ENCODE measurements at places on chromosomes 3 and 15.

- no peak for DNase-seq
Observed at GRCh38 chr3:9077029-9077428, 113.8 kb upstream of the RAD18 start.

GRCh38 chr3:107367353-107367752 lies 9.9 kb upstream of the CCDC54 start:
- no peak for DNase-seq

- no peak for DNase-seq
Observed at GRCh38 chr15:70281261-70281810, 183.6 kb upstream of the TLE3 start.

- no peak for DNase-seq
Observed at GRCh38 chr3:162072656-162073164, 576.1 kb downstream of the OTOL1 start.

GRCh38 chr3:112605285-112605684 lies 35.7 kb downstream of the CCDC80 start:
- no peak for DNase-seq

DNA sequence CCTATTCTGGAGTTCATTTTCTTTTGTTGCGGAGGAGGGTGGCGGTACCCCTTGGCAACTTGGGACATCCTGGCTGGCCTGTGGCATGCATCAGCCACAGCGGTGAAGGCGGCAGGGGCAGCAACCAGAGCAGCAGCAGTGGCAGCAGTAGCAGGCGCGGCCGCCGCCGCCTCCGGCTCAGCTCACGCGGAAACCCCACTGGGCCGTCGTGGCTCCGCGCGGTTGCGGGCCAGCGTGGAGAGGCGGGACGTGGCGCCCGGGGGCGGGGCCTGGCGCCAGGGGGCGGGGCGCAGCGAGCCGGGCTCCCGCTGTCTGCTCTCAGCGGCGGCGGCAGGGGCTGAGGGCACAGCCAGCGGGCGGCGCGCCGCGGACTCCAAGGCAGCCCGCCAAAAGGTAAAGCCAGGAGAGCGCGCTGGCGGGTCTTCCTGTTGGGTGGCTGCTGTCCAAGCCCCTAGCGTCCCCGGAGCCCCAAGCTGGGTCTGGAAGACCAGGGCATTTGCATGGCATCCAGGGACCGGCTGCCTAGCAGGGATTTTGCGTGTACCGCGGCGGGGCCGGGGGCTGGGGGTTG lies 334.4 kb upstream of the THRB start:
- no peak for DNase-seq

- DNase-seq = no peak
Observed at GRCh38 chr3:46348823-46349482, 5.0 kb upstream of the CCR2 start.

GRCh38 chr3:184186902-184187207 lies 856 bp downstream of the ABCF3 start:
- no peak for DNase-seq

DNA sequence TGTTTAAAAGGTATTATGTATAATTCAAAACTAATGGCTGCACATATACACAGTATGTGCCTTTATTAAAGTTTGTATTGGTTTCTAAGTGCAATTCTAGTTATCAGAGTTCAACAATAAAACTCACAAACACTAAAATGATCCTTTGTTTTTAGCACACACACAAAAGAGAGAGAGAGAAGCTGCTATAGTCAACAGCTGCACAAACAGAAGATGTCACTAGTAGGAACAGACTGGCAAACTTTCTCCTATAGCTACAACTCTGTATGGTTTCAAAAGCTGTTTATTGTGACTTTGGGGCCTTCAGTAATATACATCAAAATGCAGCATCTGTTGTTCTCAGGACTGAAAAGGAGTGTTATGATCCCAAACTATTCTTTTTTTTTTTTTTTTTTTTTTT lies 6.1 kb downstream of the SECISBP2L start:
- DNase-seq = no peak

DNA sequence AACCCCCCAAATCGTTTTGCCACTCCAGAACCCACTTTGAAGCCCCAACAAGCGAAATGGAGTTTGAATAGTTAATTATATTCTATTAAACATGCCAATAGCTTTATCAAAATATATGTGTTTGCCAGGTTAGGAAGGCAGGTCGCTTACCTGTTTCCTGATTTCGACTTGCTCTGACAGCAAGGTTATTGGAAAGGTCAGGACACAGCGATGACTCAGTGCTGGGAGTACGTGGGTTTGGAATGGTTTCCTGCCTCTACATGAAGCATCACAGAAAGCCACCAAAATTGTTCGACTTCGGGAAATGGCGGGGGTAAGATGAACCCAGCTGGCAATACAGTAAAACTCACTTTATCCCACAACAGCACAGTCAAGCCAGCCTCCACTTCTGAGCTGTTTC lies 135.6 kb upstream of the ABI3BP start:
- no peak for DNase-seq

DNA sequence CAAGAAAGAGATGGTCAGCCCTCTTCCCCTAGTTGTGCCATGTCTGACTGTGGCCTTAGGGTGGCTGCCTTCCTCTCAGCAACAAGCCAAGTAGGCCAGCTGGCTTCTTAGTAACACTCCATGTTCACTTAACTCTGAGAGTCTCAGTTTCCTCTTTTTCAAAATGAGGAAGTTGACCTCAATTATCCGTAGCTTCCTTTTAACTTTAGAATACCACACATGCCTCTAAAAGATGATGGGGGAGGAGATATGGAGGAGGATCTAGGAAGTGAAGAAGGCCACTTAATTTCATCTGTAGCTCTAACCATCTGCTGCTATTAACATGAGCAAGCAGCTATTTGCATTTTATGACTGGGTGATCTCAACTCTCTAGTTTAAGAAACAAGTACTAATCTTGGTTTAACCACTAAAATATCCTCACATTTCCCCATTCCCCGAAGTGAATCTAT lies 32.9 kb downstream of the CD200R1L start:
- no peak for DNase-seq

DNA sequence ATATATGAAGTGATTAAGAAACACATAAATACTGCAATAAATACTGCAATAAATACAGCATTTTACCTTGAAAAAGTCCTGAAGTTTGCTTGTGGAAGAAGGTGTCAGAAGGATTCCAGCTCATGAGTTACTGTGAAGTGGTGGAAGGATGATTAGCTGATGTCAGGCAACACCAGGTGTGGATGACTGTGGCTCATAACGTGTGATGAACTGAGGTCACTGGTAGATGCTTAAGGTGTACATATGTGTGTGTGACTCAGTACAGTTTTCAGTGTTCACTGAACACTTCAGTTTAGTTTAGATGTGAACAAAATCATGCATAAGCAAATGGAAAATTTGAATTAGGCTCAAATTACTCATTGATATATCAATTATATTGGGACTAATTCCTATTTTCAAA lies 1045.0 kb downstream of the NTRK3 start:
- no peak for DNase-seq

GRCh38 chr3:143608966-143609365 lies 239.3 kb downstream of the SLC9A9 start:
- no peak for DNase-seq

DNA sequence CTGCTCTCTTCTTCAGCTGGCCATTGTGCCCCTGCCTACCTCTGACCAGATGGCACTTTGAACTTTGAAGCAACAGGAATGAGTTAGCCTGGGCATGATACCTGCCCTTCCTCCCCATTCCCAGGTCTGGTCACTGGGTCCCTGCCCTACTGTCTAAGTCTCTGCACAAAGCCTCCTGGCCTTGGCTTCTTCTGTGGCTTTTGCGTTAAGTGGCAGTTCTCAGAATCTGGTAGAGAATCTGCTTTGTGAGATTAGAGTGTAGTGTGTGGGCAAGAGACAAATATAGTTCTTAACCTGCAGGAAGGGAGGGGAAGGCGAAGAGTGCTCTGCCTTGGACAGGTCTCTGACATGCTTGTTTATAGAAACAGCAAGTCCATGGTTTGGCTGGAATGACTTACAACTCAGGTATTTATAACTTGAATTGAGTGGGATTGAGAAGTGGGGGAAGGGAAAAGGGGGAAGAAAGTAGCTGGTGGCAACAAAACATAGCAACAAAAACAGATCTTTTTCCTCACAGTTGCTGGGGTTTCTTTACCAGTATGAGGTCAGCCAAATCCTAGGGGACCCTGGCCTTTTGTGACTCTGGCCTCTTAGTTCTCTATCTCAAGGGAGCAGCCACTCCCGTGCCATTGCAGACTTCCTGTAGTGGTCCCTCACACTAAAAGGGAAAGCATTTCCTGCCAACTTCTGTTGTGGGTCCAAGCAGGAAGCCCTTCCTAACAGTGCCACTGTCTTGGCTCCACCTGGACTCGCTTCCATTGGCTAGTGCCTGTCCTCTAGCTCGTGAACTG lies 16.7 kb downstream of the MAPKBP1 start:
- no peak for DNase-seq

- peak; percentile 20 for DNase-seq
Observed at GRCh38 chr3:151085227-151085888, at the start of gene MED12L. Gene MED12L (plus strand): TSS chr3:151085664. CDS start chr3:151086927, 1,263 bp downstream.

- no peak for DNase-seq
Observed at GRCh38 chr15:45457220-45457619, 65.3 kb downstream of the SLC30A4 start.

GRCh38 chr3:37970802-37971201 lies 19.8 kb upstream of the VILL start:
- DNase-seq = no peak

- DNase-seq = no peak
Observed at GRCh38 chr15:89506026-89506686, 9.8 kb upstream of the RHCG start.

GRCh38 chr15:44620081-44620480 lies 43.4 kb downstream of the SPG11 start:
- DNase-seq = no peak

- no peak for DNase-seq
Observed at GRCh38 chr3:138355071-138355470, 6.7 kb downstream of the MRAS start.

- no peak for DNase-seq
Observed at GRCh38 chr15:69323893-69324430, 25.2 kb downstream of the PAQR5 start.

GRCh38 chr3:13204177-13204581 lies 130.9 kb upstream of the IQSEC1 start:
- no peak for DNase-seq

GRCh38 chr15:70555713-70556112 lies 207.6 kb downstream of the UACA start:
- no peak for DNase-seq

DNA sequence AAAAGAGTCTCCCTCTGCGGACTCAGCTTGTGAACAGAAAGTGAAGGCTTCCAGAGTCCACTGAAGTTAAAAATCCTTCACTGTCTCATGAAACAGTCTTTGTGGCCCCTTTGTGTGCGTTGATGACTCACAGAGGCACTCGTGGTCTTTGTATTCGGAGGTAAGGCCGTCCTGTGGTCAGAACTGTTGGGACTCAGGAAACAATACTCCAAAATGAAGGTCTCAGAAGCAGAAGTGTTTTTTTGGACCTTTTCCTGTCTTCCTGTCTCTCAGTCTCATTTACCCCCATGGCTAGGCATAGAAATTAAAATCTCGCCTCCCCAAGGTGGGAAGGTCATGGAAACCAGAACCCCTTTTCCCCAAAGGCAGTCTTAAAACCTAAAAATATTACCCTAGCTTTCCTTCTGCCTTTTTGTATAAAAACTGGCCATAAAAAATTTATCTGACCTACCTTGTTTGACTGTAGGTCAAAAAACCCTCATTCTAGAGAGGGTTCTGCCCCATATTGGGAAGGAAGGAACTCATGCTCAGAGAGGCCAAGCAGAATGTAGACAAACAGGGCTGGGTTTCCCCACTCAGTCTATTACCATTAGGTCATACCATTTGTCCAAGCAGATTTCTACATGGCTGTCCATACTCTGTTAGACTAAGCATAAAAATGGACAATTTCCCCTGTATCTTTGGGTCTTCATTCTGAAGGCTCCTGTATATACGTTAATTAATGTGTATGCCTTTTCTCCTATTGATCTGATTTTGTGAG lies 19.1 kb upstream of the EPB42 start:
- no peak for DNase-seq

- DNase-seq = no peak
Observed at GRCh38 chr15:27238707-27239423, 267.9 kb downstream of the GABRG3 start.

DNA sequence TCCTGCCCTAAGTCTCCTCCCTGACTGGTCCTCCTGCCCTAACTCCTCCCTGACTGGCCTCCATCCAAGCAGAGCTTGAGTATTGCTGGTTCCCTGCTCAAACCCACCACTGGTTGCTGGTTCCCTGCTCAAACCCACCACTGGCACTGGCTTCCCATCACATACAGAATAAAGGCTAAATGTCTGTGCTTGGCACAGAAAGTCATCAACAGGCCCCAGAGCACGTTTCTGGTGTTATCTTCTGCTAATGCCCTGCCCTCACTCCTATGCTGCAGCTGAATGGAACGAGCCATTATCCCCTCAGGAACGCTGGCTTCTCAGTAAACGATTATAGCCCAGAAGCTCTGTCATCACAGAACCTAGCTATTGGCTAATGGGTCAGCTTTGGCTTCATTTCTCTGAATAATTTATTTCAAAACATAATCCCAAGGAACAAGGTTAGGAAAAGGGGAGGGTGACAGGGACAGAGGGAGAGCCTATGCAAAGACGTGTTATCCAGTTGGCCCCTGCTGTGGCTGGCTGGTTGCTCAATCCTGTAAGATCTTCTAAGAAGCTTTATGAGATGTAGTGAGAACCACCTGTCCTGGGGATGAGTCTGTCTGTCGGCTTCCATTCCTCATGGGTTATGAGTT lies 6.3 kb upstream of the MUC20 start:
- DNase-seq = no peak

- DNase-seq = no peak
Observed at GRCh38 chr3:8635631-8636030, 9.0 kb downstream of the SSUH2 start.

- no peak for DNase-seq
Observed at GRCh38 chr3:140134231-140134965, 199.4 kb downstream of the CLSTN2 start.

- DNase-seq = no peak
Observed at GRCh38 chr3:102057781-102058421, 208.6 kb downstream of the NFKBIZ start.

- DNase-seq = no peak
Observed at GRCh38 chr3:52299247-52299878, 11.7 kb downstream of the GLYCTK start.

DNA sequence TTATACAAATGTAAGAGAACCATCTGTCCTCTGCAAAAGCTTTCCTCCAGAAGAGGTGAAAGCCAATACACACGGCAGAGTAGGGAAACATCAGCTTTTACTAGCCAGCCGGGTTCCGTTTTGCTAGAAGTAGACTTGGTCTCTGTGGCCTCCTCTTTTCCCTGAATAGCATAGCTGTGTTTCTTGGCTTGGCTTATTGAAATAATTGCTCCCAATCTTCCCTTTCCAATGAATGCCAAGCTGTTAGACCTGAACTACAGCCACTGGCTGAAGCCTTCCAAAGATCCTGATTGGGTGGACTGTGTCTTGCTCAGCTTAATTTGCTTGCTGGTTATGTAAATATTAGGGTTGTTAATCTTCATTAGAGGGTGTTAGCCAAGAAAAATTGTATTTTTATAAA lies 157.8 kb upstream of the ROPN1 start:
- no peak for DNase-seq

GRCh38 chr3:55065331-55065730 lies 137.5 kb upstream of the LRTM1 start:
- no peak for DNase-seq
